ENCODE measurements at places on chromosomes 3 and 15. TPM values are rescaled to one million over a fixed set of nuclear protein-coding genes. Genes with fewer than 3 reads are reported as not detected.

Gene GRAMD2A
- 0.65 TPM for total RNA-seq

Gene GTF2E1
- 18.0 TPM for total RNA-seq

Gene LTF
- not detected for total RNA-seq

Gene CLDN18
- not detected for total RNA-seq

Gene WWTR1
- total RNA-seq = 111 TPM

Gene CGNL1
- total RNA-seq = 7.1 TPM

Gene KNG1
- total RNA-seq = not detected

DNA sequence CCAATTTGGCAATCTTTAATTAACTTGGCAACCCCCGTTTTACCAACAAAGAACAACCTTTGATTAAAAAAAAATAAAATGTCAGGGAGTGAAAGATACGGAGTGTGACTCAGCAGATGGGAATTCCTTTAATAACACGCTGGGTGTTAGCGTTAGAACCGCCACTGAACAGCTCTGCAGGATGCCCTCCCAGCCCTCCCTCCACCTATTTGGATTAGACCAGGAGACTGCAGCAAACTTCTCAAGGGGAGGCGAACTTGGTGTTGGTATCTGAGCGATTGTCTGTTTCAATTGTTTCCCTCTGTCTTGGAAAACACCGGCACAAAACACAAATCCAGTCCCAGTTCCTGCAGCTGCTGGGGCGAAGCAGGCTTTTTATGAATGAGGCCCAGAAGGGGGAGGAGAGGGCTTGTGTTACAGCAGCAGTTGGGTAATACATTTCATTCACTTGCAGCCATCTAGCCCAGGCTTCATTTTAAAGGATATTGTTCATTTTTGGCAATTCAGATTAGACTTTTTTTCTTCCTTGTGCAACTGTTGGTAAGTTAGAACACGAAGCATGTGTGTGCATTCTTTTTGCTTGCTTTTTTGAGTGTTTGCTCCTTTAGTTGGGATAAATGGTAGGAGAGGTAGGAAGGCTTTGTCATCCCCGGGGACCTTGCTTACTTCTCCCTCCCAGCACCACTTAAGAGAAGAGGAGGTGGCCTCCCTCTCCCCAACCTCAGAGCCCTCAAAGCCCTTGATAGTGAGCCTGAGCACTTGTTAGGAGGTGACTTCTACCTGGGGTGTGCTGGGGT lies 152.3 kb downstream of the IGF1R start:
- no peaks in the 10 kb centered on the region for H3K27me3 ChIP-seq
- peak overlapping the region; percentile 69 for H3K4me3 ChIP-seq
- no peaks in the 10 kb centered on the region for H3K36me3 ChIP-seq
- peak overlapping the region; percentile 94 for H3K27ac ChIP-seq
- H3K4me1 ChIP-seq = peaks cover 69% of the 10 kb centered on the region
- no peak for DNase-seq

DNA sequence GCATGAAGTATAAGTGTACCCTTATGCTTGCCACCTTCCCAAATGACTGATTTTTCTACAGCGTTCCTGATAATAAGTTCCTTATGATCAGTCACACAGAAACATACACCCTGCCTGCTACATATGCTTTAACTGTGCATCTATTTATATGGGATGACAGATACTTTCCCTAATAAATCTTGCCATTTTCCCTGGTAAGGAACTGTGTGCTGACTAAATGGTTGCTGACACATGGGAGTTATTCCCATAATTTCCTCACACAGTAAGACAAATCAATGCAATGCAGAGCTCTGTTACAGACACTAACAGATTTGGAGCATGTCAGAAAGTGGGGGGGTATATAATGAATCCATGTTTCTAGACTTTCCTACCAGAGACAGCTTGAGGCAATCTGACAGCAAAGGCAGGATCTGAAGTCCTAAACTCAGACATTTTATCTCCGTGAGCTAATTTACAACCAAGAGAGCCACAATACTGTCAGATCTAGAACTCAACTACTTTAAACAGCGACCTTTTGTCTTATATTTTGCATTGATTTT lies 86.9 kb upstream of the TCF12 start:
- no peak overlapping the region for H3K4me3 ChIP-seq
- no peak for DNase-seq

- H3K36me3 ChIP-seq = peaks cover 26% of the 10 kb centered on the region
- H3K4me3 ChIP-seq = no peak overlapping the region
- no peak overlapping the region for H3K27ac ChIP-seq
- no peaks in the 10 kb centered on the region for H3K27me3 ChIP-seq
- H3K4me1 ChIP-seq = peaks cover 33% of the 10 kb centered on the region
- DNase-seq = no peak
Observed at GRCh38 chr3:51938780-51939425, 2.8 kb downstream of the RRP9 start.

DNA sequence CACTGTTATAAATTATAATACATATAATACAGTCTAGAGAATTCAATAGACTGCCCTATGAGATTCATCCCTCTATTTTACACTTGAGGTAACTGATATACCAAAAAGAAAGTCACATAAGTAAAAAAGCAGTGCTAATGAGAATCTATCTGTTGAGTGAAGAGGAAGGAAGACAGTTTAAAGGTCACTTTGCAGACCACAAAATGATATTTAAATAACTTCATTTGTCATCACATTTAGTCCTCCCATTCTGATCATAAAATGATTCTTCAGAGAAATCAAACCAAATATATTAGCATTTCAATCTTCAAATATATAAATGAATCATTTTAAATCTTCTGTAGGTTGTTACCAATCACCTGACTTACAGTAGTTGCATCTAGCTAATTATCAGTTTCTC lies 60.5 kb upstream of the CCDC50 start:
- no peaks in the 10 kb centered on the region for H3K36me3 ChIP-seq
- H3K4me1 ChIP-seq = no peaks in the 10 kb centered on the region
- peaks cover 5% of the 10 kb centered on the region for H3K27me3 ChIP-seq
- DNase-seq = no peak

- no peaks in the 10 kb centered on the region for H3K4me1 ChIP-seq
- no peaks in the 10 kb centered on the region for H3K36me3 ChIP-seq
- no peak for DNase-seq
- no peak overlapping the region for H3K27ac ChIP-seq
Observed at GRCh38 chr3:43013743-43014155, 34.6 kb downstream of the GASK1A start.

- no peaks in the 10 kb centered on the region for H3K27me3 ChIP-seq
- H3K27ac ChIP-seq = peak overlapping the region; percentile 64
Observed at GRCh38 chr3:31862666-31863279, 118.3 kb downstream of the OSBPL10 start.

DNA sequence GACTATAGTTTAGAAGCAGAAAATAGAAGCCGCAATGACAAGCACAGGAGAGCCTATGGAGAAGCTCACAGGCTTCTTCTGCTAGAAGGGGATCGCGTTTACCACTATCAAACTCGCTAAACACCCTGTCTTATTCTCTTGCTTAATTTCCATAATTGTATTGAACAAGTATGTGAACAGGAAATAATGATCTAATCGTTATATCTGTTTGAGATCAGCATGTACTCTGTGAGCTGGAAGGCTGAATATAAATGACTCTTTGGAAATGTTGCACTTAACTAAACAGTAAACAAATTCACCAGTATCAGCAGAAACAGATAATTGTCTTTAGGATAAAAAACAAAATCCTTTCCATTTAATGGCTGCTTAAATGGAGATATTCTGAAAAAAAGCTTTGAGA lies 15.0 kb downstream of the NEK10 start:
- H3K4me1 ChIP-seq = peaks cover 18% of the 10 kb centered on the region
- DNase-seq = no peak
- H3K27ac ChIP-seq = no peak overlapping the region
- H3K4me3 ChIP-seq = no peak overlapping the region
- H3K36me3 ChIP-seq = peaks cover 2% of the 10 kb centered on the region
- no peaks in the 10 kb centered on the region for H3K27me3 ChIP-seq

DNA sequence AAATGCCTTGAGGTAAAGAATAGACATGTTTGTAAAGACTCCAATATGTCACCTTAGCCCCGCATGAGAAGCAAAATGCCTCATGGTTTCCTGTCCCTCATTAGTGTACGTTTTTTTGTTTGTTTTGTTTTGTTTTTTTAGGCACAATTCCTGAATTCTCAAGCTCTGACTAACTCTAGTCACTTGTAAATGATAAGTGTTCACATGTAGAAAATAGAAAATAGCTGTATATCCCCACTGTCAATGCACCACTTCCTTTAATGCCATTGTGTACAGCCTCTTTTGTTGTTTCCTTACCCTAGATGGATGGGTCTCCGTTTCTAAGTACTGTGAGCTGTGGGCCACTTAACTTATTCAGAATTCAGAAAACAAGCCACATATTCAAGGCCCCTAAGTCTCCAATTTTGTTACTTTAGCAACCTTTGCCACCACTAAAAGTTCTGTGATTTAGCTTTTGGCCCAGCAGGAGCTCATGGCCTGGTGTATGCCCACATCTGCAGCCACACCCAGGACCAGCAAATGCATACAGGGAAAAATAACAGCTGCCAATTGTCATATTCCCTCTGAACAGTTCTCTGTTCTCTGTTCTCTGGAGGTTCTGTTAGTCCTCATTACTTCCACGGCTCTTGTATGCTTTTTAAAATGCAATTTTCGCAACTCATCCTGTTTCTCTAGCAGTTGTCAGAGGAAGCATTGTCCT lies 655.5 kb downstream of the GBE1 start:
- H3K27ac ChIP-seq = no peak overlapping the region
- DNase-seq = no peak
- H3K27me3 ChIP-seq = no peaks in the 10 kb centered on the region
- peaks cover 17% of the 10 kb centered on the region for H3K4me1 ChIP-seq
- no peaks in the 10 kb centered on the region for H3K36me3 ChIP-seq
- H3K4me3 ChIP-seq = no peak overlapping the region

GRCh38 chr15:71639471-71639870 lies 170.9 kb upstream of the NR2E3 start:
- H3K4me3 ChIP-seq = no peak overlapping the region
- H3K27ac ChIP-seq = no peak overlapping the region
- H3K27me3 ChIP-seq = peaks cover 6% of the 10 kb centered on the region
- no peak for DNase-seq

DNA sequence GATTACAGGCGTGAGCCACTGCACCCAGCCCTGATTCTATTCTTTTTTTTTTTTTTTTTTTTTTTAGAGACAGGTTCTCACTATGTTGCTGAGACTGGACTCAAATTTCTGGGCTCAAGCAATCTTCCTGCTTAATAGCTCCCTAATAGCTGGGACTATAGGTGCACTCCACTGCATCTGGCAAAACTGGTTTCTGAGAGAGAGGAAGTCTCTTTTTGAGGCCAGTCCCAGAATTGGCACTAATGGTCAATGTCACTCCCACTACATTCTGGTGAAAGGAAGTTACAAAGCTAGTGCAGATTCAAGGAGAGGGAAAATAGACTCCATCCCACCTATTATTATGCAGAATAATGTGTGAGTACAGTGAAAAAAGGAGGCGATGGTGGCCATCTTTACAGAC lies 5.8 kb upstream of the TGFBR2 start:
- no peak overlapping the region for H3K4me3 ChIP-seq
- no peaks in the 10 kb centered on the region for H3K36me3 ChIP-seq
- DNase-seq = no peak

DNA sequence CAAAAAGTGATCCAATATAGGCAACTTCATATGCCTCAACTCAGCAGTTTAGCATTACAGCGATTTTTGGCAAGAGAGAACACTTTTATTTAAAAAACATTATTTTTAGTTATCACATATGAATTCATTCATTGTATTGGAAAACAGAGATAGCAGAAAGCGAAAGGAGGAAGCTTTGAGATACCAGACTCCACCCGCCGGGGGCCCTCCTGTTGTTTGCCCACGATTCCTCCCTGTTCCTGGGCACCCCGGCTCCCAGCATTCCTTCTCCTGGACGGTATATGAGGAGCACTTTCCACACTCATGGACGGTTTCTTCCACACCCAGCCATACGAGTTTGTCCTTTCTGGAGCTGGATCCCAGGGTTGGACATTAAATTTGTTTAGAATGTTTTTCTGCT lies 18.2 kb downstream of the APBA2 start:
- H3K36me3 ChIP-seq = peaks cover 1% of the 10 kb centered on the region
- no peak for DNase-seq
- H3K27ac ChIP-seq = no peak overlapping the region
- no peaks in the 10 kb centered on the region for H3K27me3 ChIP-seq

- no peak for DNase-seq
- H3K36me3 ChIP-seq = peaks cover 13% of the 10 kb centered on the region
- H3K27ac ChIP-seq = no peak overlapping the region
- H3K27me3 ChIP-seq = no peaks in the 10 kb centered on the region
Observed at GRCh38 chr3:127716384-127716783, 43.6 kb downstream of the ABTB1 start.

- H3K27ac ChIP-seq = no peak overlapping the region
- DNase-seq = no peak
- no peak overlapping the region for H3K4me3 ChIP-seq
Observed at GRCh38 chr15:79967298-79968182, 3.5 kb downstream of the BCL2A1 start.

DNA sequence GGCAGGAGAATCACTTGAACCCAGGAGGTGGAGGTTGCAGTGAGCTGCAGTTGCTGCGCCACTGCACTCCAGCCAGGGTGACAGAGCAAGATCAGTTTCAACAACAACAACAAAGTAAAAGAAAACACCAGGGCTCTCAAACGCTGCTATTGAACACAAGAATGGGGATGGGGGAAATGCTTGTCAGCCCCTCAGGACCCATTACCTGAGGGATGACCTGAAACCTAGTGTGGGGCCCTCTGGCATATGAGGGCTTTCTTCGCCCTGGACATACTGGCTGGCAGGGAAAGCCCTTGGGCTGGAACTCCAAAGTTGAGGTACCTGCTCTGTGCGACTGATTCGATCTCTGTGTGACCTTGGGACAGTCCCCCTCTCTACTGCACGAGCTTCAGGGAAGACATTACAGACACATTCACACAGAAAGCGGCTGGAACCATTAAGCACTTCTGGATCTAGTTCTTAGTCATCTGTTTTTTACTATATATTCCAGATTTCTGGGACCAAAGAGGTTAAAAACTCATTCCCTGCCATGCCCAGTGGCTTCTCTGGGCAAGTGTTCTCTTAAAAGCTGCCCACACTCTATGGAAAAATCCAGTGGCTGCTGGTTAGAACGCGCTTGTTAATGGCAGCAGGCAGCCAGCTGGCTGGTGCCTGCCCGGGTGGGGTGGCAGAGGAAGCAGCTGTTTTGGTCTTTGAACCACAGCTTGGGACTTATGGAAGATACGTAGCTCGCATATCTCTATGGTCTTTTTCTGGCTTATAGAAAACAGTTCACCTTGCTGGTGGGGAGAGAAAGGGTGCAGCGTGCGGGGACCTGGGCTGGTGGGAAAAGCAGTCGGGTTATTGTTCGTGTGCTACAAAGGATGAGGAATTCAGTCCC lies 57.2 kb downstream of the ATP1B3 start:
- no peak for DNase-seq
- no peak overlapping the region for H3K4me3 ChIP-seq
- no peak overlapping the region for H3K27ac ChIP-seq
- no peaks in the 10 kb centered on the region for H3K4me1 ChIP-seq
- H3K27me3 ChIP-seq = no peaks in the 10 kb centered on the region
- peaks cover 2% of the 10 kb centered on the region for H3K36me3 ChIP-seq

DNA sequence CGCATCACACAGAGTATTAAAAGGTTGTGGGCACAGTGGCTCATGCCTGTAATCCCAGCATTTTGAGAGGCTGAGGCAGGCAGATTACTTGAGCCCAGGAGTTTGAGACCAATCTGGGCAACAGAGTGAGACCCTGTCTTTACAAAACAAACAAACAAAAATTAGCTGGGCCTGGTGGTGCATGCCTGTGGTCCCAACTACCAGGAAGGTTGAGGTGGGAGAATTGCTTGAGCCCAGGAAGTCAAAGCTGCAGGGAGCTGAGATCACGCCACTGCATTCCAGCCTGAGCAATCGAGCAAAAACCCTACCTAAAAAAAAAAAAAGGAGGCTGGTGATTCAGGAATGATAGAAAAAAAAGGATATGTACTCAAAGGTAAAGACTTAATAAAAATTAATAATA lies 28.2 kb upstream of the ST6GAL1 start:
- H3K4me3 ChIP-seq = no peak overlapping the region
- H3K27me3 ChIP-seq = no peaks in the 10 kb centered on the region
- no peak for DNase-seq
- H3K4me1 ChIP-seq = peaks cover 29% of the 10 kb centered on the region
